ENCODE measurements at places on chromosomes 12 and 14. TPM values are rescaled to one million over a fixed set of nuclear protein-coding genes. Genes with fewer than 3 reads are reported as not detected.

DNA sequence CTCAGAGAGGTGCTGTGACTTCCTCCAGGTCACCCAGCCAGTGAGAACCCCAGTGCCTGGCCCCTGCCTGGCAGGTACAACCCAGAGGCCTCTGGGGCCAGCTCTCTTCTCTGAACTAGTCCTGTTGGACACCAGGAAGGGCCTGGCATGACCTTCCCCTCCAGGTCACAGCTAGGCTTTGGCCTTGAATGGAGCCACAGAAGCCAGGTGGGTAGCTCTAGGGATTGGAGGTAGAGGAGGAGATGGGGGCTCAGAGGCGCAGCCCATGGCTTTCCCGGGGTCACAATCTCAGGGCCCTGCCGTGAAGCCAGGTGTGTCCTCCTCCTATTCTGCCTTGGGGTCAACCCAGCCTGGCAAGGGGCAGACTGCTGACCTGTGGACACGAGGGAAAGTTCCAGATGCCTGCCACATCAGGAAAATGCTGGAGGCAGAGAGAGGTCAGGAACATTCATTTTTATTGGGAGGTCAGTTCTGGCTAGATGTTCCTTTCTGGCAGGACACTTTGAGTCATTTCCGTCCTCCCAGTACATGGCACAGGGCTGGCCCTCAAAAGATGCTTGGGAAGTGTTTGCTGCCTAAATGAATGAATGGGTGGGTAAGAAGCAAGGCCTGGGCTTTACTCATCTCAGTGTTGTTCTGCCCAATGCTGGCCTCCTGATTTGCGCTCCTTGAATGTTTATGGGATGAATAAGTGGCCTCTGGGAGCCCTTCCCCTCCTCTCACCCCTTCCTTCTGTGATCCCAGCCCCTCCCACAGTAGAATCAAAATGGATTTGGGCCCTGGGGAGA is 25.4 kb downstream of the FAM222A start:
- no peak for DNase-seq

- no peak for DNase-seq
Observed at GRCh38 chr12:19576506-19577280, 137.4 kb downstream of the AEBP2 start.

- peak; percentile 3 for DNase-seq
Observed at GRCh38 chr14:40417777-40418401, 985.7 kb upstream of the FBXO33 start.

DNA sequence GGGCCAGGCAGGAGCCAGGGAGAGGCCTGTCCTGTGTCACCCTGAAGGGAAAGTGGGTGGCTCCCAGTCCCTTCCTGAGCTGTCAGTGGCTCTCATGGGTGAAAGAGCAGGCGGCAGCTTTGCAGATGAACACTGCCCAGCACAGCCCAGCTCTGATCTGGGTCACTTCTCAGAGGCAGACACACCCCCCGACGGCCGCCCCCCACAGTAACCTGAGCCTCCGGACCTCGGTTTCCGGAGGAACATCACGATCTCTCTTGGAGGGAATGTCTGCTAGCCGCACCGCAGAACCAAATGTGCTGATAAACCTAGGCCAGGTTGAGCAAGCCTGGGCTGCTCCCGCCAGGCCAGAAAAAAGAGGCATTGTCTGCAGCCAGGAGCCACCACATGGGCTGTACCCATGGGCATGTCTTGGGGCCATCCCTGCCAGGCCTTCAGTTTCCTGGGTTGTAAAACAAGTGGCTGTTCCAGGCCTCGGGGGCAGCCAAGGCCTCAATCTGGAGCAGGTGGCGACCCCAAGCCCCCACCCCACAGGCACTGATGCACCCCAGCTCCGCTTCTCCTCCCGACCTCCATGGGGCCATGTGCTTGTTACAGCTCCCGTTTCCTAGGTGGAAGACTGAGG is 57.6 kb downstream of the NCOR2 start:
- no peak for DNase-seq

- DNase-seq, result no peak
Observed at GRCh38 chr14:49858383-49858782, 5.8 kb upstream of the NEMF start.

The AVPR1A gene
- polyA plus RNA-seq, result not detected

DNA sequence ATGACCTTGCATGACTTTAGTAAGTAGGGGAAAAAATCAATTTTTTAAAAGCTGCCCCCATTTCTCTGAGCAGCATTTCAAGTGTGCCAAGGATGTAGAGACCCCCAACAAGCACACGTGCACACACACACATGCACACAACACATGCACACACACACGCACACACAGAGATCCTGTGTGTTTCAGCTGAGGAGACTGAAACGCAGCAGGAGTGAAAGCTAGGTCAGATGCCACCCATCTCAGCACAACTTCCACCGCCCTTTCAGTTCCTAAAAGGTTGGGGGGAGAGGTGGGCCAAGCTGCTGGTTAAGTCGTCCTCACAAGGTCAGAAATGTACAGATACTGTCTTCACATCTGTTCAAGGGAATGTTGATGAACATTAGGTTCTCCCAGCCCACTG is 13.9 kb downstream of the MYL2 start:
- DNase-seq, result no peak

The PRKAG1 gene
- polyA plus RNA-seq, result 60.6 TPM

The COX8C gene
- not detected for polyA plus RNA-seq

The NPAS3 gene
- polyA plus RNA-seq, result 0.81 TPM

The DUSP6 gene
- polyA plus RNA-seq, result 81.0 TPM

- peak; percentile 97 for DNase-seq
Observed at GRCh38 chr12:6383572-6384498, at the start of gene LTBR. TSS of gene LTBR (plus strand) at chr12:6384162. CDS start at chr12:6384359, 197 bp downstream.

The DEGS2 gene
- polyA plus RNA-seq, result 19.7 TPM

DNA sequence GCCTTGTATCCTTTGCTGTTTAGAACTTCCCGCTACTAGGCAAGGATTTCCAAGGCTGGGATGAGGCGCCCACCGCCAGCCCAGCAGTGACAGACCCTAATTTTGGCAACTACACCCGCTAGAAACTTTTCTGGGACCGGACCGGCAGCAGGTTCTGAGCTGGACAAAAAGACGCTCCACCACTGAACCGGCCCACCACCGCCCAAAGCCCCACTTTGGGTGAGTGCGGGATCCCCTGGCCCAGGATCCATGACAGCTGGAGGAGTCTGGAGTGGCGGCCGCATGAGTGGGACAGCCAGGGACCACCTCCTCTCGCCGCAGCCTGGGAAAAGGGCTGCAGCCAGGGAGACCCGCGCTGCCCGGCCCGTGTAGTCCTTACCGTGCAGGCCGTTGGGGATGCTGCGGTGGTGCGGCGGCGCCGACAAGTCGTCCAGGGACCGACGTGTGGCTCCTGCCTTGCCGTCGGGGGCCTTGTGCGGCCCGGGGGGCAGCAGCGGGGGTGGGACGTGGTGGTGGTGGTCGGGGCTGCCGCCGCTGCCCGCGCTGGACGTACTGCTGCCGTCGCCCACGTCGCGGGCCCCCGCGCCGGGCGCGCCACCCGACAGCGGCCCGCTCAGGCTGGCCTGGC is 1.1 kb downstream of the CCDC85C start:
- DNase-seq, result peak; percentile 59

DNA sequence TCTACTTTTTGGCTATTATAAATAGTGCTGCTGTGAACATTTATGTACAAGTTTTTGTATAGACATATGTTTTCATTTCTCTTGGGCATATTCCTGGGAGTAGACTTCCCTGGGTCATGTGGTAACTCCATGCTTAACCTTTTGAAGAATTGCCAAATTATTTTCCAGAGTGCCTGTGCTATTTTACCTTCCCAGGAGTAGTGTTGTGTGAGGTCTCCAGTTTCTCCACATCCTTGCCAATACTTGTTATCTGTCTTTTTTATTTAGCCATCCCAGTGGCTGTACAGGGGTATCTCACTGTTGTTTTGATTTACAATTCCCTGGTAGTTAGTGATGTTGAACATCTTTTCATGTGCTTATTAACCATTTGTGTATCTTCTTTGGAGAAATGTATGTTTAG is 18.9 kb downstream of the UBE3B start:
- no peak for DNase-seq

The OASL gene
- polyA plus RNA-seq, result 0.56 TPM

DNA sequence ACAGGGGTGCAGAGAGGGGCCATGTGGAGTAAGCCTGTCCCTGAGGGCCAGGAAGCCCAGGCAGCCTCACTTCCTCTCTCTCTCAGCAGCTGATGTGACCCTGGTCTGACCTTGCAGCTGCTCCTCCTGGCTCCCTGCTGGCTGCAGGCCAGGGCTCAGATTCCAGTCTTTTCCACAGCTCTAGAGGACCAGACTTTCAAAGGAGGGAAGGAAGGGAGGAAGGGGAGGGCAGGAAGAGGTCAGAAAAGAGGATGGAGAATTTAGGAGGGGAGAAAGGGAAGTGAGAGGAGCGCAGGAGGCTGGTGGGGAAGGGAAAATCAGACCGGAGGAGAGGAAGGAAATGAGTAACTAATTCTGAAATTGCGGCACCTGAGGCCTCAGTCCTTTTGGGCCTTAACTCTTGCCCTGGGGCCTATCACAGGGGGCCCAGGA is 40.9 kb upstream of the VASH1 start:
- peak; percentile 39 for DNase-seq

The RNF212B gene
- polyA plus RNA-seq, result 0.45 TPM

- DNase-seq, result peak; percentile 74
Observed at GRCh38 chr14:90726656-90727055, 89.6 kb downstream of the TTC7B start.

GRCh38 chr14:51328772-51329353 is 88.8 kb downstream of the TMX1 start:
- DNase-seq, result no peak

The SMIM41 gene
- 0.46 TPM for polyA plus RNA-seq

The PPFIA2 gene
- polyA plus RNA-seq, result not detected

The SLC10A1 gene
- 0.04 TPM for polyA plus RNA-seq

The JPH4 gene
- polyA plus RNA-seq, result not detected

The TTC5 gene
- 4.5 TPM for polyA plus RNA-seq

DNA sequence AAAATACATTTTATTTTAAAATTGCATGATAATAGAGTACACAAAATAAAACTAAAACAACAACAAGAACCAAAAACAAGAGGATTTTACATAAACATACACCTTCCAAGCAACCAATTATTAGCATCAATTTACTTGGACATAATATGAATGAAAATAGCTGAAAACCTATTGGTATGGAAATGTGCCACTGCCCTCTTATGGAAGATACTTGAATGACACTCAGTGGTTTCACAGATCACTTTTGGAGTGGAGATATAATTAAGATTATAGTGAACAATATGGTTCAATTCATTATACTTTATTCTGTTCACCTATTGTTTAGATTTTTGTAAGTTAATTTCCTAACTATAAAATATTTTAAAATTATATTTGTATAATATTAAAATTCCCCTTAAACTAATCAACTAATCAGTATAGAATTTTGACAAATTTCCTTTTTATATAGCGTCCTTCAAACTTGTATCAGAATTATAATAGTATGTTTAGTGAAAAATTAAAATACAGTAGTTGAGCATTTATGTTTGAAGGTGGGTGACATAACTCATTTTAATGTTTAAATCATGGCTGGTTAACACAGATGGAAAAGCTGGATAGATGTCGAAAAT is 70.1 kb downstream of the SLC6A15 start:
- DNase-seq, result peak; percentile 11

GRCh38 chr14:101950516-101951215 is 13.7 kb upstream of the DYNC1H1 start:
- no peak for DNase-seq

The DAO gene
- polyA plus RNA-seq, result not detected

The METTL17 gene
- polyA plus RNA-seq, result 119 TPM

DNA sequence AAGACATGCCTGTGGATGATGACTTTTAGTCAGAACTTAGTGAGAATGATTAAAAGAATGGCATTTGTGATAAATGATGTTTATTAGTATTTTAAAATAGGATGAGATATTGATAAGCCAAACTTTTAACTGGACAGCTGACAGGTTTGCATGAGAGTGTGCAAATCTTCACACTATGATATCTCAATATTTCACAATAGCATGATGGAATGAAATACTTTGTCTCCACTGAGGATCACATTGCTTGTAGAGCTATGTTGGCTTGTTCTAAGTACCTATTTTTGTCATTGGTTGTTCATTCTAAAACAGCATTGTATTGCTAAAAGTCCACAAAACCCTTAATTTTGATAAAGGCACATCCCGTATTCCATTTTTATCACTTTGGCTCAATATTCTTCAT is 322.1 kb downstream of the ACSS3 start:
- no peak for DNase-seq

DNA sequence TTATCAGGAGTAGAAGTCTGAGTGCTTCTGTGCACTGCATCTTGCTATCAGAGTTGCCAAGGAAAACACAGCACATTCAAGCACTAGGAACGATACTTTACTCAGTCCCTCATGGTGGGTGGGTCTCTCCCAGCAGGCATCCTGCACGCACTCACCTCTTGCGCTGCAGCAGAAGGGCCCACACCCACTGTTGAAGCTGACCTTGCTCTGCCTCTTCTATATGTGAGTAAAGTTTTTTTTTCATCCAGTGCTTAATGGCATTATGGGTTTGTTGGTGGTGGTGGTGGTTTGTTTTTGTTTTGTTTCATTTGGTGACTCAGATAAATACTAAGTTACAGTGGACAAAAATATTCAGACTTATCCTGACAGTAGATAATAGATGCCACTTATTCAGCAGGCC is 348.5 kb downstream of the EGLN3 start:
- DNase-seq, result no peak

The PTGER2 gene
- 3.5 TPM for polyA plus RNA-seq

GRCh38 chr12:101207086-101207780 is 2.8 kb downstream of the SLC5A8 start:
- DNase-seq, result no peak

The ETNK1 gene
- 34.2 TPM for polyA plus RNA-seq

The RAD51AP1 gene
- 1.6 TPM for polyA plus RNA-seq

The GLIPR1L2 gene
- not detected for polyA plus RNA-seq

DNA sequence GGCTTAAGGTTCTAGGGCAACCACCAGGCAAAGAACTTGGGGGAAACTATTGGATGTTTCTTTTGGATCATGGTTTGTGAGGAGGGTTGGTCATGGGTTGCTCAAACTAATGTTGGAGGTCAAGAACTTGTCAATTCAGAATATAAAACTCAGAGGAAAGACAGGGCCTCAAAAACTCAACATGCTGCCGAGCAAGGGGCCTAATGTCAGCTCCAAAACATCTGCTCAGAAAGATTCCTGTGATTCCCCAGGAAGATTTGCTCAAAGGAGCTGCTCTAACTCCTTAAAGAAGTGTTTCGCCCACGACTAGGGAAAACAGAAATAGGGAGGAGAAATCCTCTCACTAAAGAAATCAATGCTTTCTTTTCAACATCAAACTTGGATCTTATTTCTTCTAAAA is 3.7 kb upstream of the IGF1 start:
- DNase-seq, result no peak

DNA sequence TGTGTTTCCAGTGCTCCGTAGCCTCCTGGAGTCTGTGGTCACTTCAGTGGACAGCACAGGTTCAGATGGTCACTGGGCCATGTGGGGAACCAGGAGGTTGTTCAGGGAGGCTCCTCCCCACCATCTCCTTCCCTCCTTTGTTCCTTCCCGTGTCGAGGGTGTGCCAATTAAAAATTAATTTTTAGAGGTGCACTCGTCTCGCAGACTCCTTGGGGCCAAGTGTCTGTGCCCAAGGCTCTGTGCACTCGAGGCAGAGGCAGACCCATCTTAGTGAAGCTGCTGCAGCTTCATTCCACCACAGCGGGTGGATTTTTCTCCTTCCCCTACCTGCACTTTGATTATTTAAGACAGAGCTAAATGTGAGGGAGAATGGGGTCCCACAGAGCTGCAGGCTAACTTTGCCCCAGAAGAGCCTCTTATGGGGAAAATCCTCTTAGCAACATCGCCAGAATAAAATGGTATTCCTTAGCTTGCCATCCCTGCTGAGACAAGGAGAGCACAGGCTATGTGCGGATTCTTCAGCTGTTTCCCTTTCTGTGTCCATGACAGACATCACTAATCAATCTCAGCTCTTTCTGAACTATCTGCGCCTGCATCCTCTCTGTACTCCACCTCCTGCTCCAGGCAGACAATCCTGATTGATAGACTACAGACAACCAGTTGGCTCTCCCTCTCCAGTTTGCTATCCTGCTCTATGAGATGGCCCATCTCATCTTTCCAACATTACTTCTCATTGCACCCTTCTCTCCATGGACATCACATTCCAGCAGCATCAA is 159.5 kb downstream of the VRK1 start:
- DNase-seq, result no peak

Data from small intestine (tissue), 16 donors.